HS-5 (cell line): ENCODE measurements at places on chromosomes 11 and 22.
A peak's percentile ranks its signal among the peaks of the same experiment; 100 is the strongest.

- no peak for DNase-seq
These were observed 101.6 kb downstream of the NTM start for GRCh38 chr11:131471976-131472375.

DNA sequence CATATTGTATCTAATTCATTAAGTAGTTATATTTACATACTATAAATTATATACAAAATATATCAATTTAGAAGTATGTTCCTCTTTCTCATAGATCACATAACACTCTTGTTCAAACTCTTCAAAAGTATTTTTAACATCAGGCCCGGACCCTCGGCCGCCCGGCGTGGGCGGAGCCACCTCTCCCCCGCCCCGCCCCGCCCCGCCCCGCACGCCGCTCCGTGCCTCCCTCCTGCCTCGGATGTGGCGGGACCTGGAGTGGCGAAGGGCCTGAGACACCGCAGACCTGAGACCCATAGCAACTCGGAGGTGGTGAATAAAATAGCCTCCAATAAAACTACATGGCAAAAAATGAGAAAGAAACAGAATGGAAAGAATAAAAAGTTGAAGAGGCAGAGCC lies 105.9 kb upstream of the BDNF start:
- no peak for DNase-seq

GRCh38 chr22:44452531-44453420 lies 45.3 kb downstream of the RTL6 start:
- DNase-seq: no peak

- no peak for DNase-seq
These were observed 27.8 kb downstream of the CREB3L1 start for GRCh38 chr11:46305295-46305694.

DNA sequence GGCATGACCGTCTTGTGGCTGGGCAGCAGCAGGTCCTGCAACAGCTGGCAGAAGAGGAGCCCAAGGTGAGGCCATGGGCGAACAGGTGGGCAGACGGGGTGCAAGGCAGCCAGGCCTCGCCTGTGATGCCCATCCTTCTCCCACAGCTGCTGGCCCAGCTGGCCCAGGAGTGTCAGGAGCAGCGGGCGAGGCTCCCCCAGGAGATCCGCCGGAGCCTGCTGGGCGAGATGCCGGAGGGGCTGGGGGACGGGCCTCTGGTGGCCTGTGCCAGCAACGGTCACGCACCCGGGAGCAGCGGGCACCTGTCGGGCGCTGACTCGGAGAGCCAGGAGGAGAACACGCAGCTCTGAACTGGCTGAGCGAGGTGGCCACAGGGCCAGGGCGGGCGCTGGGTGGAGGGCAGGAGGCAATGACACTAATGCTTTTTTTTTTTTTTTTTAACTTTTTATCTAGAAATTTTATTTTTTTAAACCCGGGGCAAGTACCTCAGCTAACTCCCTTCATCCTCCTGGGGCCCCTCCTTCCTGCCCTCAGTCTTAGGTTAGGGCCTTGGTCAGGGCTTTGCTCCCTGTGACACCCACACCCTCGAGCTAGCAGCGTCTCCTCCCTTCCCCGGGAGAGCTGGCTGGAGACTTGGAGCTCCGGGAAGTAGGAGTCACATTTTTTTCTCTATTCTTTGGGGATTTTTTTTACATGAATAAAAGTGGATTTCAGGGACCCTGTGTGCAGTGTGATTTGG lies 16.0 kb downstream of the PLCB3 start:
- no peak for DNase-seq

- DNase-seq: peak; percentile 43
These were observed 706 bp downstream of the SF1 start for GRCh38 chr11:64777449-64778222.

DNA sequence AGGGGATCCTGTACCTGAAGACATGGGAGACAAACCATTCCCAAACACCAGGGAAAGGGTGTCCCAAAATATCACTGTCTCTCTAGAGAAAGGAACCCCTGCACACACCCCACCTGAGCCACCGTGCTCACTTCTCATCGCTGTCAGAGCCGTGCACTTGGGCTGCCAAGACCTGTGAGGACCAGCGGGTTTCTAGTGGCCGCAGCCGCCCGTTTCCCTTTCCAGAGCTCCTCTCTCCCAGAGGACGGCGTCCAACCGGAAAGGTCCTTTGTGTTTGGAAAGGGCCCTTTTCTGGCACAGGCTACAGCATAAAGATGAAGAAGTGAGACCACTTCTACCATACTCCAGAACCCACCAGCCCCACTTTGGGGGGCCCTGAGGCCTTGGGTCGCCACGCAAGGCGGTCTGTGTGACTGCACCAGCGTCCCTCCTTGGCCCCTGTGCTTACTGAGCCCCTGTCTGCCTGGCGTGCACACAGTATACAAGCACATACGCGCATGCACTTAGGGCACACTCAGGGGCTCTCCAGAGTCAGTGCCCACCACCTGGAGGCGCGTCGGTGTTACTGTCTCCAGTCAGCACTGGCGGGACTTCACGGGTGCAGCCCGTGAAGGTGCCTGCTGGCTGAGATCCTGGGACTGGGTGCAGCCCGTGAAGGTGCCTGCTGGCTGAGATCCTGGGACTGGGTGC lies 381.8 kb downstream of the TBC1D22A start:
- DNase-seq: no peak

DNA sequence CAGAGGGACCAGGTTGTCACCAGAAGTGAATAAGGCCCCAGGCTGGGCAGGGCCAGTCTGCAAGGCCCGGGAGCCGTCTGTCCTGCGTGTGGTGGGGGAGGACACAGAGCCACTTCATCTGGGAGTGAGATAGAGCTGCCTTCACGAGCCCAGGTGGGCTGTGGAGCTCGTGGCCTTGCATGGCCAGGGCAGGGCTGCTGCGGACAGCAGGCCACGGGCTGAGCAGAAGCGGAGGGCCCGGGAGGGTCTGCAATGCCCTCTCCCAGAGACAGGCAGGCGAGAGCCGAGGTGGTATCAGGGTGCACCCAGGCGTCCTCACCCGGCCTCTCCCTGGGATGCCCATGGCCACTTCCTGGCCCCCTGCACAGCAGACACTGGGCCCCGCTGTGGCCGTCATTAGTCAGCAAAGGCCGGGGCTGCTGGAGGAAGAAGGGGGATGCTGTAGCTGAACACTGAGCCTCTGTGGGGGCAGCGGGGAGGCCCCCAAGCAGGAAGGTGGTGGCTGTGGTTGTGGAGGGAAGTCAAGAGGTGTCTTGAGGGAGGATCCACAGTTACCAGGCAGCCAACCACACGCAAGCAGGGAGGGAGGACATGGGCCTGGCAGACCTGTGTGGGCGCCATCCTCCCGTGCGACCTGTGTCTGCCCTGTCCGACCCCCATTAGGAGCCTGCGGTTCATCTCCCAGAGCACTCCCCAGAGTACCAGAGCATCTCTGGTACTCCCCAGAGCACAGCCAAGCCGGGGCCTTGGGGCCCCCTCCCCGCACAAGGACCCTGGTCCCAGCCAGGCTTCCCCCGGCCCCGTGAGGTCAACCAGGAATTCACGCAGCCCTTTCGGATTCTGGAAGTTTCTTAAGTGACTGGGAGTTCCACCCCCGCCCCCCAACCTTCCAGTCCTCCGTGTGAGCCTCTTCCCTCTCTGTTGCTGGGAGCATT lies 1109.5 kb downstream of the BRD1 start:
- DNase-seq: no peak

- no peak for DNase-seq
These were observed 181.4 kb downstream of the ETS1 start for GRCh38 chr11:128405714-128406662.

DNA sequence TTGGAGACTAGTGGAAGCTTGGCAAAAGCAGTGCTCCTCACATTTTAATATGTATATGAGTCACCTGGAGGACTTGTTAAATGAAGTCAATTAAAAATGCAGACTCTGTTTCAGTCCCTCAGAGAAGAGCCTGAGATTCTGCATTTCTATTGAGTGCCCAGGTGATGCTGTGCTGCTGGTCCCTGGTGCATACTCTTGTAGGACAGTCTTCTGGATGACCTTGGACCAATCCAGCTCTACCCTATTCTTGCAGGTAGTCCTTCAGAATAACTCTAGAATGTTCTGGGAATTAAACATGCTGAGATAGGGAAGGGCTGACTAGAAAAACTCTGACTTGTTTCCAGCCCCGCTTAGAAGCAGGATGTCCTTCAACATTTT lies 115.9 kb downstream of the CASP12 start:
- no peak for DNase-seq

DNA sequence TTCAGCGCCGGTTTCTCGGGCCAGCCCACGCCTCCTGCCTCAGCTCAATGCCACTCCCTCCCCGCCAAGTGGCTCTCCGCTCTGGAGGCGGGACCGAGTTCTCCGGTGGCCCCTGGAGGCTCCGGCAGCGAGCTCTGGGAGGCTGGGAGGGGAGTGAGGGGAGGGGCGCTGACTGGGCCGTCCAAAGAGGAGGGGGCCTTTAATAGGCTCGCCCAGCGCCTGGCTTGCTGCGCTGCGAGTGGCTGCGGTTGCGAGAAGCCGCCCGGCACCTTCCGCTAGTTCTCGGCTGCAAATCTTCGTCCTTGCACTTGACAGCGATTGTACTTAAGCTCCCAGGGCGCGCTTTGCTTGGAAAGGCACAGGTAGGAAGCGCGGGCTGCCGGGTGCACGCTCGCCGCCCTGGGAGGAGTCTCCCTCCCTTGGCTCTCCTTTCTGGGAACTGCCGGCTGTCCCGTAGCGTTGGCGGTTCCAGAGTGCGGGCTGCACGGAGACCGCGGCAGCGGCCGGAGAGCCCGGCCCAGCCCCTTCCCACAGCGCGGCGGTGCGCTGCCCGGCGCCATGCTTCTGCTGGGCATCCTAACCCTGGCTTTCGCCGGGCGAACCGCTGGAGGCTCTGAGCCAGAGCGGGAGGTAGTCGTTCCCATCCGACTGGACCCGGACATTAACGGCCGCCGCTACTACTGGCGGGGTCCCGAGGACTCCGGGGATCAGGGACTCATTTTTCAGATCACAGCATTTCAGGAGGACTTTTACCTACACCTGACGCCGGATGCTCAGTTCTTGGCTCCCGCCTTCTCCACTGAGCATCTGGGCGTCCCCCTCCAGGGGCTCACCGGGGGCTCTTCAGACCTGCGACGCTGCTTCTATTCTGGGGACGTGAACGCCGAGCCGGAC lies at the start of gene ADAMTS15:
Gene ADAMTS15, plus strand, starts transcription at position 230 of the 894 bp plus-strand sequence. Its CDS starts 329 bp downstream, at position 559.
- no peak for DNase-seq

- no peak for DNase-seq
These were observed 62.9 kb downstream of the NECTIN1 start for GRCh38 chr11:119666061-119666460.

DNA sequence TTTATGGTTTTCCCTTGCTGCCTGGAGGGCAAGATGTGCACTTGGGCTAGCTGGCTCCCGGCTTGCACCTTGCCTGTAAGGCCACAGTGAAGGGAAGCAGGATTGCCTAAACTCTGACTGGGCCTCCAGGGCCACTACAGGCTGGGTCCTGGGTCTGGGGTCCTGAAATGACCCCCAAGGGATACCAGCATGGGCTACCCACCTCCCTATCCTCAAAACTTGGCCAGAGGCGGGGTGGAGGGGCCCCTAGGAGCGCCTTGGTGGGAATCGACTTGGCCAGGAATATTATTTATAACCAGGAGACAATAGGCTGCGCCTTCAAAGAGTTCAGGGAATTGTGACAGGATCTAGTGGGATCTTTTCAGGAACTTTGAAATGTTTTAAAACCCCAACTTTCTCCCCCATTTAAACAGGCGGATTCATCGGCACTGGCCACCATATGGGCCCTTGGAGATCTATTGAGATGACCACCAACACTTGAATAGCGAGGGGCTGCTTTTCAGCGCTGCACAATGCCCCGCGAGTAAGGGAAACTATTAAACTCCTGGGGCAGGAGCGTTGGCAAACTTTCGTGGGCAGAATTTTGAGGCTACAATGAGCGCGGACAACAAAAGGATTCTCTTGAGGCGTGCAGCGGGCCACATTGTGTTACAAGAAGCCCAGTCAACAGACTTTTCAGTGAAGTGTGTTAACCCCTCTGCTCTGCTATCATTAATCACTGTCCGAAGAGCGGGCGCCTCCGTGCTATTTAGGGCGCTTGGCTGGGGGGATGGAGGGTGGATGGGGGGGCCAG lies 15.2 kb downstream of the PAX6 start:
- DNase-seq: no peak

DNA sequence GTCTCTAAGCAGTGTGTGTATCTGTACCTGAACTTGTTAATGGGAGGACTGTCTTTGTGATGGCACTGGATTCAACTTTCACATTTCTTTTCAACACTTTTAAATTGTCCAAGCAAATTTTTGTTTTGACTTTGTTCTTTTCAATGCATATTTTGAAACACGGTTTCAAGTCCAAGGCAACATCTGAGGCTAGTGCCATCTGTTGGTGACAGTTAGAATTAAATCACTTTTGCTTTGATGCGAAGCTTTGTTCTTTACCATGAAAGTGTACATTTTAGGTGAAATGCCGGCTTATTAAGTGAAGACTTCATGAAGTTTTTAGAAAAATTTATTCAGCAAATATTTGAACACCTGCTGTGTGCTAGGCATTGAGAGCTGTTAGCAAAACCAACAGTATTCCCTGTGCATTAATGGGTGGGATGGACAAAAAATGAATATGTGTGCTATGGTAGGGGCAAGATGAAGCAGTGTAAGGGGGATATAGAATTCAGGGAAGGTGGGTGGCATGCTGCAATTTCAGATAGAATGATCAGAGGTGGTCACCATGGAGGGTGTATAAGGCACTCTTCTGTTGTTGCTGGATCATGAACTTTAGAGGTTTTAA lies 70.2 kb downstream of the DDX10 start:
- DNase-seq: no peak
